ENCODE measurements at places on chromosomes 7 and 10.

GRCh38 chr7:51315393-51316261, 982 bp downstream of the COBL start:
- no peak for DNase-seq

GRCh38 chr10:110664483-110665420, 20.6 kb downstream of the RBM20 start:
- no peak for DNase-seq

DNA sequence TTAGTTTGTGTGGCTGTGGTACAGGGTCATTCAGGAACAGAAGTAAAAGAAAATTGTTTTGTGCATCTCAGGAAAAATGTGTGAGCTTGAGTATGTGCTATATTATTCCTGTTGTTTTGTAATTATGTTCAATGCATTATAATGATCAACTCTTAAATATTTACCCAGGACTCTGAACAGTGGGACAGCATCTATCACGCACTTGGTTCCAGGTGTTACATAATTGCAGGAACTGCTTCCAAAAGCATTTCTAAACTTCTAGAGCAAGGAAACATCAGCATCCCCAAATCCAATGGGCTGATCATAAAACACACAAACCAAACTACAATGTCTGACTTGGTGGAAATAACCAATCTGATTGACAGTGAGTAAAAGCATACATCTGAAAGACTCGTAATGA, 26.6 kb downstream of the ENO4 start:
- no peak for DNase-seq

- DNase-seq: no peak
Observed at GRCh38 chr10:113187063-113187777, 237.2 kb downstream of the TCF7L2 start.

DNA sequence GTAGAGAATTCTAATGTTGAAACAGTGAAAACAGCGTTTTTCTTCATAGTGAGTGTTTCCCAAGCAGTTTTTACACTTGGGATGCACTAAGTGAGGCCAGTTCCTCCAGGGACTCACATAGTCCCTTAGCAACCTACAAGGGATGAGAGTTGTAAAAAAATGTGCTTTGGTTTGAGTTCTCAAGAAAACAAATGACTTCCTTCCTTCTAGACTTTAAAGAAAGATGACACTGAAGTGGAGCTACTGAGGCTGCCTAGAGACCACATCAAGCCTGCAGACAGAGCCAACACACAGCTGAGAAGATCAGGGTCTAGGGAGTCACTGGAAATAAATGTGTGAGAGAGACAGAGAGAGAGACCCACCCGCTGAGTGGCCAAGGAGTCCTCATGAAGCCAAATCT, 264.4 kb downstream of the TNS3 start:
- DNase-seq: no peak

DNA sequence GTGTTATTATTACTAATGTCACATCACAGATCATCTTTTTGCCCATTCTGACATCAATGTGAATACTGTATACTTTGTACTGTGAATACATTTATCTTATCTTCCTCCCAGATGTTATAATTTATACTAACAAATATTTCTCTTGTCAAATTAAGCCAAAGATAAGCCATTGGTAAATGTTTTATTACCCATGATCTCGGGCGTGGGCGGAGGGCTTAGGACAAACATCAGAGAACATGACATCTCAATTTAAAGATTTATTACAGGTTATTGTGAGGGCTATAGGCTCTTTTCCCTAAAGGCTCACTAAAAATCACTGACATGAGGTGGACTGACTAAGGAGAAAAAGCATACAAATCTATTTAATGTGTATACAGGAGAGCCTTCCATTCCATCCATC, 58.2 kb upstream of the DGKB start:
- no peak for DNase-seq

DNA sequence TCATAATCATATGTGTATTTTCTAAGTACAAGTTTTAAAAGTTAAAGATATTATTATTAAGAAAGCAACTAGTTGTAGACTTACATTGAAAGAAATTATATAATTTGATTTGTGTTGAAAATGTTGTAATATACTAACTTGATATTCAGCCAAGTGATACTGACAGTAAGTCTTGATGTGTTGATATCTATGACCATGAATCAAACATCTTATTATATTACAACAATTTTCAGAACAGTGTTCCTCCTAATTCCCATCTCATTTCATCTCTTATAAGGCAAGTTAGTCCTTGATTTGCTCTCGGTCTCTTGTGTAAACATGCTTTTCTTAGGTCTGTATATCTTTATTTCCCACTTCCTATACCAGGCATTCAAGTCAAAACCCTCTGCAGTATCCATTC, 269.2 kb upstream of the SEMA3E start:
- DNase-seq: no peak

DNA sequence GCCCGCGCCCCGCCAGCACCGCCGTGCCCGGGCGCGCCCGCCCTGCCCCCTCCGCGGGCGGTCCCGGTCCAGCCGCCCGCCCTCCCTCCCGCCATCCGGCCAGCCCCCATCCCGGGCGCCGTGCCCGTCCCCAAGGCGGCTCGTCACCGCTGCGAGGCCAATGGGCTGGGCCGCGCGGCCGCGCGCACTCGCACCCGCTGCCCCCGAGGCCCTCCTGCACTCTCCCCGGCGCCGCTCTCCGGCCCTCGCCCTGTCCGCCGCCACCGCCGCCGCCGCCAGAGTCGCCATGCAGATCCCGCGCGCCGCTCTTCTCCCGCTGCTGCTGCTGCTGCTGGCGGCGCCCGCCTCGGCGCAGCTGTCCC, at the start of gene HTRA1:
TSS of gene HTRA1 (plus strand) at position 187 of the 362 bp plus-strand sequence. CDS start at position 287, 100 bp downstream.
- no peak for DNase-seq

DNA sequence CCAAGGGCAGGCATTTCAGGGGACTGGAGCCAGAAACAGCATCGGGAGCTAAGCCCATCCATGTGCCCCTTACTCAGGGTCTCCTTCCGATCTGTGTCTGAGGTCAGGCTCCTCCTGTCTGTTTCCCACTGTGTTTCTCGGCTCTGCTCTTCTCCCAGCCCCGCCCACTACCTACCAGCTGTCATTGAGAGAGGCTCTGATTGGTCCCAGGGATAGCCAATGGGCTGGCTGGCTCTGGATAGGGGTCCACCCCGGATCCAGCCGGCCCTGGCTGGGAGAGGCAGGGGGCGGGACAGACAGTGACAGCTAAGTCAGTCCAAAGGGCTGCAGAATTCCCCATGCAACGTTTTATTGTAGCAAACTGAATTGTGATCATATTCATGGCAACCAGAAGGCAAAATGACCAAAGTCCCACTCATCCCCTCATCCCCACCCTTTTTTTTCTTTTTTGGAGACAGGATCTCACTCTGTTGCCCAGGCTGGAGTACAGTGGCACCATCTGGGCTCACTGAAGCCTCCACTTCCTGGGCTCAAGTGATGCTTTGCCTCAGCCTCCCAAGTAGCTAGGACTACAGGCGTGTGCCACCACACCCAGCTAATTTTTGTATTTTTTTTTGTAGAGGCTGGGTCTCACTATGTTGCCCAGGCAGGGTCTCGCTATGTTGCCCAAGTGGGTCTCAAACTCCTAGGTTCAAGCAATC, 76.3 kb downstream of the CLIP2 start:
- no peak for DNase-seq

GRCh38 chr10:83574770-83575169, 564.5 kb upstream of the GHITM start:
- no peak for DNase-seq

GRCh38 chr7:130473876-130474275, 18.0 kb upstream of the MEST start:
- no peak for DNase-seq

DNA sequence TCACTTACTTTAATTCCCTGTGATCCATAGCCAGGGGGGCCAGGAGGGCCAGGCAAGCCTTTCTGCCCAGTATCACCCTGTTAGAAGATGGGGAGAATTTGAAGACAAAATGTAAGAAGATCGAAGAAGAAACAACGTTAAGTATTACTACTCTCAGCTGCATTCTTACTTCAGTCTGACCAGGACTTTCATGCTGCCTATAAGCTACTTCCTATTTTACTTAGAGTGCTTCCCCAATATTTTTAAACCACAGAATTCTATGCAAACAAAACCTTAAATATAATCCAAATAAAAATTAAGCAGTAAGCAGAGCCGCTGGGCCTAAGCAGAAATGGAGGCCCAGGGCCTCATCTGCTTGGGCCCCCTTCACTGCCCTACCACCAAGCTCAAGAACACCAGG, 117.8 kb downstream of the COL28A1 start:
- DNase-seq: no peak

DNA sequence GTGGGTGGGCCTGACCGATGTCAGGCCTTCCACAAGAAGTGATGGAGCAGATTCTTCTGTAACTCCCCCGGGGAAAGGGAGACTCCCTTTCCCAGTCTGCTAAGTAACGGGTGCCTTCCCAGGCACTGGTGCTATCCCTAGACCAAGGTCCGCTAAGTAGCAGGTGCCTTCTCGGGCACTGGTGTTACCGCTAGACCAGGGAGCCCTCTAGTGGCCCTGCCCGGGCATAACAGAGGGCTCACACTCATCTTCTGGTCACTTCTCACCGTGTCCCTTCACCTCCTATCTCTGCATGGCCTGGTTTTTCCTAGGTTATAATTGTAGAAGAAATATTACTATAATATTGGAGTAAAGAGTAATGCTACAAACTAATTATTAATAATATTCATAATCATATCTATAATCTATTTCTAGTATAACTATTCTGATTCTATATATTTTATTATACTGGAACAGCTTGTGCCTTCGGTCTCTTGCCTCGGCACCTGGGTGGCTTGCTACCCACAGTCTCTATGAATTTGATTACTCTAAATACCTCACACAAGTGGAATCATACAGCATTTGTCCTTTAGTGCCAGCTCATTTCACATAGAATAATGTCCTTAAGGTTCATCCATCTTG, 1378.7 kb downstream of the XPNPEP1 start:
- DNase-seq: no peak

DNA sequence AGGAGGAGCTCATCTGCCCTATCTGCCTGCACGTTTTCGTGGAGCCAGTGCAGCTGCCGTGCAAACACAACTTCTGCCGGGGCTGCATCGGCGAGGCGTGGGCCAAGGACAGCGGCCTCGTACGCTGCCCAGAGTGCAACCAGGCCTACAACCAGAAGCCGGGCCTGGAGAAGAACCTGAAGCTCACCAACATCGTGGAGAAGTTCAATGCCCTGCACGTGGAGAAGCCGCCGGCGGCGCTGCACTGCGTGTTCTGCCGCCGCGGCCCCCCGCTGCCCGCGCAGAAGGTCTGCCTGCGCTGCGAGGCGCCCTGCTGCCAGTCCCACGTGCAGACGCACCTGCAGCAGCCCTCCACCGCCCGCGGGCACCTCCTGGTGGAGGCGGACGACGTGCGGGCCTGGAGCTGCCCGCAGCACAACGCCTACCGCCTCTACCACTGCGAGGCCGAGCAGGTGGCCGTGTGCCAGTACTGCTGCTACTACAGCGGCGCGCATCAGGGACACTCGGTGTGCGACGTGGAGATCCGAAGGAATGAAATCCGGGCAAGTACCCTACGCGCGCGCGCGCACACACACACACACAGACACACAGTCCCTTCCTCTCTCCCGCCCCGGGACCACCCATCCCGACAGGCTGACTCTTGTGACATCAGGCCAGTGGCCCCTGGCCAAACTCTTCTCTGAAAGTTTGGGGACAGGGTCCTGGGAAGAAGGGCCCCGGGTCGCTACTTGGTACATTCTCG, 538 bp downstream of the TRIM8 start:
- no peak for DNase-seq

DNA sequence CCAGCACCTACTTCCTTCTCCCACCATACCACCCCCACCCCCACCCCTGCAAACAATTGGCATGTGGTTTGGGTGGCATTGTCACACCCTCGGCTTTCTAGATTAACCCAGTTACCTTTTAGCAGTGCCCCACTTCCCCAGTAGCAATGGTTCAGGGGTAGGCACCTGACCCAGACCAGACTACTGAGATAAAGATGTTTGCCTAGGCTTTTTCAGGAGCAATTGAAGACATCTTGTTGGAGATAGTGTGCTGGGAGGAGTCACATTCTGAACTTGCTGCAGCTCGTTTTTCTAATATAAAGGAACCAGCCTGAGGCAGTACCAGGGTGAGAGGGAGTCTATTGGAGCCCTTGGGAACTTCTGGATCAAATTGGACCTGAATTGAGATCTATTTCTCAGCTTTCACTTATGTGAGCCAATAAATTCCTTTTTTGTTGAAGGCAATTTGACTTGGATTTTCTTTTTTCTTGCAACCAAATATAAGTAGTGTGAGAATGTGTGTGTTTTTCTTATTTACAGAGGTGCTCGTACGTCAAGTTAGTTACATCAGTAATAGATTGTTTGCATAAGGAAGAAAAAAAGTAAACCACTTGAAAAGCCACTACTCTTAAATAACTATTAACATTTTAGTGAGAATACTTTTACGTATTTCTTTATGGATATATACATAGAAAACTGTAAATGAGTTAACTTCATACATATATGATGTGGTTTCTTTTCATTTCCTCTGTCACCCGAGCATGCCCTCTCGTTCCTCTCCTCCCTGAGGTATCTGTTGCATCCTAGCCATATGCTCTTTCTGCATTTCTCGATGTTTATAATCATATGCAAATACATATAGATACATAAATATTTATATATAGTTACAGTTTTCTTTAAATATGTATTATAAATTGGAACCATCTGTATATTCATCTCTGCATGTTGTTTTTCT, 38.0 kb downstream of the RAB18 start:
- DNase-seq: no peak

DNA sequence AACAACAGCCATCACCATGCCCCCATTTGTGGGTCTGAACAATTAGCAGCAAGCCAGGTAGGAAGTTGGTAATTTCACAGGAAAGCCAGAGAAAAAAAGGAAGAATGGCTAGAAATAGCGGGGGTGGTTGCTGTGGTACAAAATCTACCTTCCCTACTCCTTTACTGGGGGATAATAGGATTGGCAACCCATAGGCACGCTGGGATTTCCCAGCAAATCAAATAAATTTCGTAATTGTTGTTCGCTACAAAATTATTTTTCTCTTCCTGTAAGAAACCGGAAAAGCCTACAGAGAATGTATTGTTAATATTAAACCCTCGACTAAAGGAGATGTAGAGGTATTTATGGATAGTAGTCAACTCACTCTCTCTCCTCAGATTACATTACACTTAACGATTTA, 123.9 kb downstream of the DOCK4 start:
- DNase-seq: no peak

DNA sequence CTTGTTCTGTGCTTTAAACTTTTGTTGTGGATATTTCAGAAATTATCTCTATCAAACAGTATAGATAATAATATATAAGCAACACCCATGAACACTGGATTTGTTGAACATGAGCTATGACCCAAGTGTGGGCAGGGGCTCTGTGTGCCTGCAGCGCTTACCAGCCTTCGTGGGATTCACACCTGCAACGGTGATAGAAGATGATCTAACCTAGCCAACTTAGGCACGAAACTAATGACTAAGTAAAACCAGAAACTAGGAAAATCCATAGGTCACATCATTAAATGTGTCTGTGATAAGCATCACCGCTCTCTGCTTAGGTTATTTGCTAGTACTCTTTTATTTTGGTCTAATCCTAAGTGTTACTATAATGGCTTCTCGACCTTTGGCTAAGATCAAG, 18.0 kb downstream of the SPAG6 start:
- DNase-seq: no peak

- no peak for DNase-seq
Observed at GRCh38 chr7:116242178-116242577, 31.8 kb downstream of the TES start.

GRCh38 chr7:143391462-143392404, 10.6 kb downstream of the ZYX start:
- DNase-seq: no peak

GRCh38 chr7:155942226-155942950, 130.1 kb upstream of the SHH start:
- no peak for DNase-seq

All from GM19239 (cell line).